Left lung (tissue), 14 donors: ENCODE measurements at places on chromosomes 13 and 19. TPM values are rescaled to one million over a fixed set of nuclear protein-coding genes. Genes with fewer than 3 reads are reported as not detected.

Gene ARHGAP35
- 52.6 TPM for total RNA-seq

Gene SIGLECL1
- not detected for total RNA-seq

Gene CEACAM21
- total RNA-seq = 6.3 TPM

Gene PPP1R37
- 29.8 TPM for total RNA-seq

Gene KLK5
- total RNA-seq = 0.52 TPM

Gene FSTL3
- total RNA-seq = 94.8 TPM

Gene LIG4
- 12.1 TPM for total RNA-seq

Gene TMEM86B
- 2.7 TPM for total RNA-seq

Gene POU4F1
- total RNA-seq = not detected

Gene MATK
- 9.1 TPM for total RNA-seq

Gene FGF14
- total RNA-seq = 3.4 TPM

Gene ZNF667
- total RNA-seq = 2.7 TPM

Gene CCDC70
- total RNA-seq = not detected

Gene MUC16
- 1.1 TPM for total RNA-seq

Gene ZNF682
- 11.7 TPM for total RNA-seq

Gene SELENOW
- total RNA-seq = 233 TPM

Gene TPTE2
- total RNA-seq = not detected

Gene FUT2
- 2.7 TPM for total RNA-seq

Gene KLK6
- total RNA-seq = not detected

Gene VASP
- 109 TPM for total RNA-seq

Gene IZUMO2
- total RNA-seq = not detected

Gene PSG11
- not detected for total RNA-seq

Gene PTH2
- not detected for total RNA-seq

Gene PCDH9
- total RNA-seq = 11.6 TPM

Gene CALR3
- total RNA-seq = not detected

Gene ZNF135
- 4.9 TPM for total RNA-seq

Gene CLEC17A
- total RNA-seq = 0.16 TPM

Gene KISS1R
- 0.23 TPM for total RNA-seq

Gene SYNGR4
- total RNA-seq = not detected

Gene CYP2A7
- not detected for total RNA-seq

Gene KRTDAP
- total RNA-seq = not detected

Gene PRODH2
- total RNA-seq = not detected

Gene RDH8
- not detected for total RNA-seq

Gene SBK2
- not detected for total RNA-seq

Gene CEACAM20
- total RNA-seq = not detected

Gene NXNL1
- not detected for total RNA-seq

Gene TRAPPC5
- total RNA-seq = 106 TPM

Gene FAM83E
- total RNA-seq = 50.0 TPM

Gene FLT1
- total RNA-seq = 30.3 TPM

Gene MAN2B1
- total RNA-seq = 164 TPM

Gene CACNA1A
- total RNA-seq = 0.31 TPM

Gene TUBB4A
- total RNA-seq = 0.65 TPM

Gene CNN1
- 33.1 TPM for total RNA-seq

Gene NLRP11
- total RNA-seq = not detected

Gene PDE4C
- total RNA-seq = 11.3 TPM

Gene MYBPC2
- total RNA-seq = not detected

Gene FCAR
- 19.5 TPM for total RNA-seq

Gene TNFRSF19
- total RNA-seq = 28.1 TPM

Gene ZNF555
- 6.2 TPM for total RNA-seq

Gene ZNF85
- total RNA-seq = 7.9 TPM
